ENCODE measurements at places on chromosomes 7 and 10.

DNA sequence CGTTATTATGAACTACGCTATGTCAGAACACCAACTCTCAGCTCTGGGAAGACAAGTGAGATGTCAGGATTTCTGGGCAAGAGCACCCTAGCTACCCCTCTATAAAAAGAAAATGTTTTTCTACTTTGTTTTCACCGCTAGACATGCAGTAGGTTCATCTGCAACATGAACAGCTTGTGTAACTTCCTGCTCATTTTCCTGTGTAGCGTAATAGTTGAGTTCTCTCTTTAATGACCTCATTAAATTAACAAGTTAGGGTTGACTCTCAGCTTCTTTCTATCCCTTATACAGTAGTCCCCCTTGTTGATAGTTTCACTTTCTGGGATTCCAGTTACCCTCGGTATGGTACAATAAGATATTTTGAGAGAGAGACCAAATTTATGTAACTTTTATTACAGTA is 329.4 kb upstream of the ZNF32 start:
- no peak for DNase-seq

GRCh38 chr10:72567421-72567820 is 58.5 kb downstream of the MICU1 start:
- no peak for DNase-seq

DNA sequence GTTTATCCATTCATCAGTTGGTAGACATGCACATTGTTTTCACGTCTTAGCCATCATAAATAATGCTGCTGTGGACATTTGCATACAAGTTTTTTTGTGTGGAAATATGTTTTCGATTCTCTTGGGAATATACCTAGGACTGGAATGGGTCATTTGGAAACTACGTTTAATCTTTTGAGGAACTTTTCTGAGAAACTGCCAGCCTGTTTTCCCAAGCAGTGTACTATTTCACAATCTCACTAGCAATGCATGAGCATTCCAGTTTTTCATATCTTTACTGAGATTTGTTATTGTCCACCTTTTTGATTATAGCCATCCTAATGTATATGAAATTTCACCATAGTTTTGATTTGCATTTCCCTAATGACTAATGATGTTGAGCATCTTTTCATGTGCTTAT is 95.7 kb upstream of the JAZF1 start:
- no peak for DNase-seq

DNA sequence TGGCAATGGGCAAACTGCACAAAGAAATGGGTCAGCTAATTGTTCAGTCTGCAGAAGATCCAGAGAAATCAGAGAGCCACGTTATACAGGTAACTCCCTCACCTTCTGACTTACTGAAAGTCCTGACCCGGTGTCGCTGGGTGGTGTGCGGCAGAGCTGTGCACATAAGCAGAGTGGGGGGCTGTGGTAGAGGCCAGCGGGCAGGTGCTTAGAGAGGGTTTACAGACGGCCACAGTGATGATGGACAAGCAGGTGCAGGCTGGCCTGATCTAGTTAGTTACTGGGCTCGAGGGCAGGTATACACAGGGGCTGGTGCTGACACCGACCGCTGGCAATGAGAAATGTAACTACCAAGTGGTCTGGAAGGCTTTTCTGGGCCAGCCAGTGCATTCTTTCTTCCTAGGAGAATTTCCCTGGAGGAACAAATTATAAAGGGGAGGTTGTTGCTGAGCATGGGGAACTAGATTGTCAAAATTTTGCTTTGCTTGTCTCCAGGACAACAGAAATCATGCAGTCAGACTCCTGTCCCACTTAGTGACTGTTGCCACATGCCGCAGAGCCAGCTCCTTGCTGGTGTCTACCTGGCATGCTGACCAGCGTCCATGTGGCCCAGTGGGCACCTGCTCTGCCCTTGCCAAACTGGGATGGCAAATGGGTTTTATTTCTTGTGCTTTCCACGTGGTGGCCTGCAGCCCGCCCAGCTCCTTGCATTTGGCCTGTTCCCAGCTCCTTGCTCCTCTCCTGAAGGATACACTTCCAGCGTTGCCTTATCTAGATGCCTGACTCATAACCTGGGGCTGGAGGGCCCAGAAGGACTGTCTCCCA is 28.8 kb downstream of the DENND10 start:
- no peak for DNase-seq

- no peak for DNase-seq
Measured at GRCh38 chr7:21253740-21254687, 173.9 kb upstream of the SP4 start.

- no peak for DNase-seq
Measured at GRCh38 chr7:77855371-77856083, 57.0 kb downstream of the PHTF2 start.

DNA sequence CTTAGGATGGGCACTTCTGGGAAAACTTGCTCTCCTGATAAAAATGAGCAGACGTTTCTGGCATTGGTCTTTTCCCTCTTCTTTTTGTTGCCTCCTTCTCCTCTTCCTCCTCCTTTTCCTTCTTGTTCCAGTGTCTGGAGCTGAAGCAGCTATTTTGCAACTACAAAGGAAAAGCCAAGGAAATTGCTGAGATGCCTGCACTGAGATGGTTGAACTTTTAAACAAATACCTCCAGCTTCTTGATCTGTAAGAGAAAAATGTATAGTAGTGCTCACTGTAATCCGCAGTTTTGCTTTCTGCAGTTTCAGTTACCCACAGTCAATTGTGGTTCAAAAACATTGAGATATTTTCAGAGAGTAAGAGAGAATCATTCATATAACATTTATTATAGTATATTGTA is 7.5 kb upstream of the SND1 start:
- DNase-seq: no peak

DNA sequence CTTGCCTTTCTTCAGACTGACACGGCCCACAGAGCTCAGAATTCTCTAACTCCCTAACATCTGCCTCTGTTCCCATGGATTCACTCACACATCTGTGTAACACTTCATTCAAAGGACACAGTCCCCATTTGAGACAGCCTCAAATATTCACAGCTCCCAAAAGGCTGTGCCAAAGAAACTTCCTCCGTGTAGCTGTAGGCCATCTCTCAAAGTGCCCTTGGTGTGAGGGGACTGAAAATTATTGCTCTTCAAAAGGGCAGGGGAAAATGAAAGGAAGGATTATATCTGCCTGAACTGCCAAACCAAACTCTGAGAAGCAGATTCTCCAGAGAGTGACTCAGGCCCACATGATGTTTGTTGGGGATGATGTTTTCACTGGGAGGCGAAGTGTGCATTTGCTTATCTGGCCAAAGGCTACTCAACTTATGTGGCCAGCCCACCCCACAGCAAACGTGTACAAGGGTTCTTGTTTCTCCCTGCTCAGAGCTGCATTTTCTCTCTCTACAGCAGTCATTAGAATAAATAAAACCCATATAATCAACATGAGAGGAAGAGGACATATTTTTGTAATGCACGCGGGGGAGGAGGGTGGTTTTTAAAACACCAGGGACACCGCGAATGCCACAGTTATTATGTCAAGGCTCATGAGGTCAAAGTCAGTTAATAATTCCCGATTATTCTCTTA is 302.4 kb upstream of the NFE2L3 start:
- no peak for DNase-seq

GRCh38 chr7:135925210-135925609 is 51.9 kb downstream of the MTPN start:
- DNase-seq: no peak

DNA sequence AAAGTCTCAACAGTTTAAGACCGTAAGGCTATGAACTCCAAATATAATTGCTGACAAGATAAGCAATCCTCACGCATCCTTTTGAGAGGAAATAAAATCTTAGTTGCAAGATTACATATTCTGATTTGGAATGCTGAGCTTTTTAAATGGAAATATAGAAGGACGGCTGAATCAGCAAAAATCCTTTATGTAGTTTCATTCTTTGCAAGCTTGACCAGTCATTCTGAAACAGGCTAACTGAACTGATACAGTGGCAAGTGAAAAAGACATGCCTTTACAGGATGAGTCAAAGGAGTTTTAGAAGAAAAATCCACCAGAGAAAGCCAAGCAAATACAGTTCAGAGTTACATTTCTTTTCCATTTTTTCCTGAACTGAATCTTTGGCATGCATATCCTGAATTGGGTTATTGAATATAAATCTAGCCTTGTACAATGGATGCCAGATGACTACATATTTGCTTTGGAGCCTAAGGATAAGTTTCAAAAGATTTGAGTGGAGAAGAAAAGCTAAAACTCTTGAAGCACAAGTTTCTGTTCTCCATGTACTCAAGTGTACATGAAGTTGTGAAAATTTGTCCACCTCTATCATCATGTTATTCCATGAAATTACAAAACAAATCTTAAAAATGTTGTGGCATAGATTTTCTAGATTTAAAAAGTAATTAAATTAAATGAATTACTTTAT is 4.4 kb downstream of the VIM start:
- no peak for DNase-seq

- DNase-seq: no peak
Measured at GRCh38 chr10:104351061-104351702, 2.5 kb upstream of the CFAP58 start.

GRCh38 chr10:62744136-62744535 is 60.4 kb upstream of the ADO start:
- no peak for DNase-seq

DNA sequence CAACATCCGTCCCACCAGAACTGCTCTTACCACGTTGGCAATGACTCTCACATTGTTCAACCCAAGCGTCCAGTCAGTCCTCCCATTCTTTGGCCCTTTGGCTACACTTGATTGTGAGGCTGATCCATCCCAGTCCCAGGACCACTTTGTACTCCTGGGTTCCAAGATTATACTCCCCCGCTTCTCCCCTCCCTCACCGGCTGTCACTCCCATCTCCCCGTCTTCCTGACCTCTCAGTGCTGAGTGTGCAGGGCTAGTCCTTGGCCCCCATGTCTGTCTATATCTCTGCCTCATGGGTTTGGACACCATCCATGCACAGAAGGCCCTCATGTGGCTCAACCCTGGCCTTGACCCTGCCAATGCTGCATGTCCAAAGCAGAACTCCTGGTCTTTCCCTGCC is 12.5 kb downstream of the ARHGAP22 start:
- DNase-seq: no peak

- no peak for DNase-seq
Measured at GRCh38 chr10:101859530-101859929, 15.9 kb upstream of the KCNIP2 start.

- DNase-seq: no peak
Measured at GRCh38 chr10:1712314-1712713, 25.0 kb downstream of the ADARB2 start.

DNA sequence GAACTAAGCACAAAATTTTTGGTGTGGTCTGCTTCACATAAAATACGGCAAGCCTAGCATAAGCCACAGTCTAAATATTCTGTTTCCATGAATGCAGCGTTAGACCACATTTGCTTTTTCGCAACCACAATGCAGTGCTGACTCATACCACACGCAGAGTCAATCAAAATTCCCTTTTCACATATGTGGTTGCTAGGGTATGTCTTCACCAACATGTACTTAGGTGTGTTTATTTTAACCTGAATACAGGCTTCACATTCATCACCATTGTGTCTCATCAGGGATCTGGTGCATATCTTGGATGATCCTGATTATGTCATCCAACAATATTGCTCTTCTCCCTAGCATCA is 90.8 kb downstream of the CHN2 start:
- DNase-seq: no peak

GRCh38 chr10:75250934-75251333 is 15.2 kb upstream of the COMTD1 start:
- peak; percentile 30 for DNase-seq

DNA sequence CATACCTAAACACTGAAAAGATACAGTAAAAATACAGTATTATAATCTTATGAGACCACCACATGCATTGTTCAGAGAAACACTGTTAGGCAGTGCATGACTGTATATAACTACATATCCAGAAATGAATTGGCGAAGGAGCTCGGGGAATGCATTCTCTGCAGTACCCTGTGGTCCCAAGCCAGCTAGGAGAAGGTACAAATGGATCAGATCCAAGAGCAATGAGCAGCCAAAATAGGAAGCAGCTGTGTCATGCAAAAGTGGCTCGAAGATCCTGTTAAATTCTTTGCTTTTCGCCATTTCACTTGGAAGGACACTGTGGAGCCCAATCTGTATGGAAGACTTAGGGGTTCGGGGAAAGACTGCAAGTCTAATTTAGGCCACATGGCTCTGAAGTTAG is 334.8 kb downstream of the TNS3 start:
- no peak for DNase-seq

GRCh38 chr7:114652041-114652440 is 237.4 kb downstream of the FOXP2 start:
- DNase-seq: no peak
